Effector CD4-positive, alpha-beta T cell (primary cell): ENCODE measurements at places on chromosomes 2 and 18.

GRCh38 chr2:18829251-18829902 lies 240.0 kb upstream of the NT5C1B start:
- DNase-seq, result no peak

DNA sequence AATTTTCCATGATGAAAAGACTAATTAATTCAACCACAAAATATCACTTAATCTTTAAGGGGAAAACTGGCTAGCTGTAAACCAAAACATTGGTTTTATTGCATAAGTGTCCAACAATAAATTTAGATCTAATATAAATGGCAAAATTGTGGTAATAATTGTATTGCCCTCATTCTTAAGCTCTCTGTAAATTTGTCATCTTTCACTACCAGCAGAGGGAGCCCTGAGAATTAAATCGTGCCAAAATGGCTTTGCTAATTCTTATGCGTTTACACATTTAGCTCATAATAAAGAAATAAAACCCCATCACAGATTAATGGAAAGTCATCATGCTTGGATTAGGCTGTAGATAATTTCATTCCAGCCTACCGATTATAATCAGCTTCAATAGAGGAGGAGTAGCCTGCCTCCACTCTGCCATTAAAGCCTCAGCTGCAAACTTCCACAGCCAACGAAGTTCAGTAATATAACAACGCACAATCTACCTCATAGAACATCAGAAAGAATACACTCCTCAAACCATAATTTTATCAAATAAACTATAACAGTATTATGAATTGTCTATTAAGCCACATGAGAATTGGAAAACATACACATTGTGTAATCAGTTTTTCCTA lies 70.0 kb upstream of the ATP5MC3 start:
- no peak for DNase-seq

GRCh38 chr2:234427081-234428061 lies 69.5 kb downstream of the ARL4C start:
- no peak for DNase-seq

DNA sequence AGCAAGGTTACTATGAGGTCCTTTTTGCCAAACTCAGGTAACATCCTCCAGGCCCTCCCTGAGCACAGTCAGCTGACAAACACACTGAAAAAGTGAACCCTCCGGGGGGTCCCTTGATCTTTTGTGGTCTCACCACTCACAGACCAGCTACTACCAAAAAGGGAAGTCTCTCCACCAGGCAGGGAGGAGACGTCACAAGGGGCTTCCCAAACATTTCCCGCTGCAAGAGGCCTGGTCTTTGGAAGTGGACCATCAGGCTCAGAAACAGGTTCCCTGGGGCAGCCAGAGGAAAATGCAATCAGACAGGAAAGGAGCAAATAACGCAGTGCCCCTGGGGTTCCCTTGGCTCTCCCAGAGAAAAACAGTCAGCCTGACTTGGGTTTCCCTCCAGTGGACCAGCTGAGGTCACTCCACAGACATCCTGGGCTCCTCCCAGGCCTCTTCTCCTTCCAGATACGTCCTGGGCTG lies 38.7 kb upstream of the POMC start:
- DNase-seq, result no peak

DNA sequence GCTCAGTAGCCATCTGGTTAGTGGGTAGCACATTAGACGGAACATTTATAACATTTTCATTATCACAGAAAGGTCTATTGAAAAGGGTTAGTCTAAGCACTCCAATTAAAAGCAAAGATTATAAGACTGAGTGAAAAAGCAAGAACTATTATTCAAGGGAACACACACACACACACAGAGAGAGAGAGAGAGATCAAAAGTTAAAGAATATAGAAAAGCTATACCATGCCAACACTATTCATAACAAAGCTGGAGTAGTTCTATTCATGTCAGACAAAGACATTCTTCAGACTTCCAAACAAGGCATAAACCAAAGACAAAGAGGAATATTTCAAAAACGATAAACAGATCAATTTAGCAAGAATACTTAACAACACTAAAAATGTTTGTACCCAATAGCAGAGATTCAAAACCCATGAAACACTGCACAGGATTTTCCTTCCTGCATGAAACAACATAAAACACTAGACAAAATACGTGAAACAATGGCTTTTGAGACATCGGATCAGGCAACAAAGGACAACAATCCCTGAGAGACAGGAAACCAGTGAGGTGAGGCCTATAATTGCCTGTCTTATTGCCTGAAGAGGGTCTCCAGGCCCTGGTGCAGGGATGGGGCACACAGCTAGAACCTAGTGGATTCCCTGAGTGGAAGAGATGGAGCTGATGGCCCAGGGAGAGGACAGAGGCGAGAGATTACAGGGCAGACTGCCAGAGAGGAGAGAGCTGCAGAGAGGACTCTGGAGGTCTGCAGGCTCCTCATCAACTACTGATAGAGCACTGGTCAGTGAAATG lies 83.6 kb upstream of the NPAS2 start:
- no peak for DNase-seq

- DNase-seq, result no peak
These were observed 267.9 kb downstream of the SOX11 start for GRCh38 chr2:5959836-5960820.

DNA sequence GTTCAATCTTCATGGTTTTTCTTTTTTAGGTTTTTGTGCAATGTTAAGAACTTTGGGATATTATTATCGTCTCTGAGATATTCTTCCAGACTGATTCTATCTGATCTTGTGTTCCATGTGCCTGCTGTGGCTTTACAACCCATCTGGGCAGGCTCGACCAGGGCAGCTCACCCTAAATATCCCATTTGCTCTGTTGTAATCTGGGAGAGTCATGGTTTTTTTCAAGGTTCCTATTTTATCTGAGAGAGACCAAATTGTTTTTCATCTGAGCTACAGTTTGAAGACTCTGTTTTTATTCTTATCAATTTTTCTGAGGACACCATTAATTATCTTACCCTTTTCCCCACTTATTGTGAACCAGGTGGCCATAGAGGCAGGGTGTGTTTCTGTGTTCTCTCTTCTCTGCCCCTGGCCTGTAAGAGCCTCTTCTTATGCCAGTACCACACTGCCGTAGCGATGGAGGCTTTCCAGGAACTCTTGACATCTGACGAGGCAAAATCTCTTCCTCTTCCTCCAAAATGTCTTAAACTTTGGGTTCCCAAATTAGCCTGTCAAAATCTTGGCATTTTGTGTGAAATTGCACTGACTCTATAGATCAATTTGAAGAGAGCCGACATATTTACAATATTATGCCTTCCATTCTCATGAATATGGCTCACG lies 3.1 kb downstream of the SP140L start:
- DNase-seq, result no peak

- no peak for DNase-seq
These were observed 253.3 kb upstream of the TANK start for GRCh38 chr2:160906878-160907277.

GRCh38 chr2:119428488-119429224 lies 3.0 kb upstream of the TMEM37 start:
- no peak for DNase-seq

GRCh38 chr2:15359716-15360531 lies 201.2 kb downstream of the NBAS start:
- DNase-seq, result no peak

DNA sequence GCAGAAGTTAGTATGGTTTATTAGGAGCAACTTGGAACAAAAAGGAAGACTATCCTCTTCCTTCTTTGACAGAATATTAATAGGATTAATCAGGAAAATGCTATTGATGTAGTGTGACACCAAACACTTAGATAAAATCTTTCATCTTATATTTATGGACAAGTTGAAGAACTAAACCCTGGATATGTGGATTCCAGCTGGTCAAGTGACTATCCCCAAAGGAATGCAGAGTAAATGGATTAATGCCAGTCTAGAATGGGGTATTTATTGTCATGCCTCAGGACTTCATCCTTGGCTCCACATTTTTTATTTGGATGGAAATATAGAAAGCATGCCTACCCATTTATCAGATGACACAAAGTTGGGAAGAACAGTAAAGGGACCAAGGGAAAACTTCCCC lies 124.0 kb upstream of the TTC39C start:
- DNase-seq, result no peak

DNA sequence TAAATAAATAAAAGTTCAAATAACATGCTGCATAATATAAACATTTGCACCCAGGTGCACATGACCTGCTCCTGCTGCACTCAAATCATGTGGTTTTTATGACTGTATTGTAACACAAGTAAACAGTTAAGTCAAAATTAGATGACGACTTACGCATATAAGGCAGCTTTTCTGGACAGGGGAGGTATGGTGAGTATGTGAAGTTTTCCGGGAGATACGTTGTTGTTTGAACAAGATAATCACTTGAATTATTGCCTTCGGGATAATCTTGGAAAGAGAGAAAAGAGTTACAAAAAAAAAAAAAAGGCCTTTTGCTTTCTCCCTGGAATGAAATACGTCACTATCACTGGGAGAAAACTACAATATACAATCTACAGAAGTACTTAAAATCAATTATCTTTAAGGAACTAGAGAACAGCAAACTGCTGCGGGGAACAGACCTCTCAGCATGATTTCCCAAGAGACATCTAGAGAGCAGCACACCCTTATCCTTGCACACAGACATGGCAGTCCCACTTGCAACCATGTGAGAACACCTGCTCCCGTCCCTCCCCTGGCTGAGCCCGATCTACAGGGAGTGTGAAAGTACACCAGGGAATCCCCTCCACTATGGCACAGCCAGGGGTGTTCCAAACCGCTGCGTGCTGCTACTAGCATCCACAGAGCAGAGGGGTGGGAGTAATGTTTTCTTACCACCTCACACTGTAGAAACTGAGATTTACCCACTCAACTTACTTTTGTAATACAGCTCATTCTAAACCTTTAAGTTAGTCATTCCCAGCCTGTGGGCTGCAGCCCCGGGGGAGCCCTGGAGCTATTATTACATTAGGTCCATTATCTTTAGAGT lies 26.3 kb downstream of the B4GALT6 start:
- DNase-seq, result no peak

GRCh38 chr2:176961775-176962619 lies 250.6 kb upstream of the HNRNPA3 start:
- DNase-seq, result no peak

GRCh38 chr18:36688020-36688965 lies 140.5 kb downstream of the TPGS2 start:
- DNase-seq, result peak; percentile 10
